Skin of body (tissue), 3 donors: ENCODE measurements at places on chromosomes 6 and 20.

GRCh38 chr6:108423982-108424705 lies 129.3 kb downstream of the AFG1L start:
- no peak for DNase-seq

GRCh38 chr6:129667034-129667433 lies 42.9 kb downstream of the ARHGAP18 start:
- no peak for DNase-seq

DNA sequence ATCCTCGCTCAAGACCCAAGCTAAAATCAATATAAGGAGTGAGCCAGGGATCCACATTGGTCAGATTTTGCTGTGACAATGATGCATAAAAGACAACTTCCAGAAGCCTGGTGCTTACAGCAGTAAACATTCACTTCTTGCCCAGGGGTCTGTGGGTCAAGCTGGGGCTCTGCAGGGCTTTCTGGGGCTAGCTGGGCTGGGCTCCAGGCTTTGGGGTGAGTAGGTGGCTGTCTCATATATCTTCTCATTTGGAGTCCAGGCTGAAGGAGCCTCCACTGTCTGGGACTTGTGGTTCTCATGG lies 25.8 kb upstream of the TOP1 start:
- no peak for DNase-seq

DNA sequence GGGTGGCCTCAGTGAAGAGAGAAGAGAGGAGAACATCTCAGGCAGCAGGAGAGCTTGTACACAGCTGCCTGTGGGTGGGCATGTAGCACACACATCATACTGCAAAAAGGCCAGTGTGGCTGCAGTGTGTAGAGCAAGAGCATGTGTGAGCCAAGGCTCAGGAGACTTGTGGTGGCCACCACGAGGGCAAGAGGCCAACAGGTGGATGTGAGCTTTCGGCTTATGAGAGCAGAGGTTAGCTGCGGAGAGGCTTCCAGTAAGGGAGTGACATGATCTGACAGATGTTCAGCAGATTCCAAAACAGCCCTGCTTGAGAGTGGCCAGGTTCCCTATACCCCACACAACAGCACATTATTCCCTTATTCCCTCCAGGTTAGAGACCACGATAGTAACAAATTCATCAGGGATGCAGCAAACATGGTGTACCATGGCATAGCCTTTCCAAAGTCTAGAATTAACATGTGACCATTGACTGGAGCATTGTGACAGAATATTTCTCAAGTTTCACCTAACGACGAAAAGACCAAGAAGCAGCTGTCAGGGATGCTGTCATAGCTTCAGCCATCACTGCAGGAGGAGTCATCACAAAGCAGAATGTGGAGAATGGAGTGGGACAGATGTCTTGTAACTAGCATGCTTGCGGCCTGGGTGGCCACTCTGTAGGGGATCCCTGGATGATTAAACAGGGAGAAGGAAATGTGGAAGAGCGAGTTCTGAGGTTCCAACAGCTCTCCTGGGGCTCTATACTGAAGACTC lies 23.1 kb downstream of the HM13 start:
- DNase-seq, result no peak

- no peak for DNase-seq
These were observed 4.8 kb upstream of the IL17F start for GRCh38 chr6:52249078-52249477.

- DNase-seq, result no peak
These were observed 87.0 kb upstream of the LRFN2 start for GRCh38 chr6:40674170-40674569.

- DNase-seq, result no peak
These were observed 123.2 kb downstream of the BACH2 start for GRCh38 chr6:90173262-90173925.

DNA sequence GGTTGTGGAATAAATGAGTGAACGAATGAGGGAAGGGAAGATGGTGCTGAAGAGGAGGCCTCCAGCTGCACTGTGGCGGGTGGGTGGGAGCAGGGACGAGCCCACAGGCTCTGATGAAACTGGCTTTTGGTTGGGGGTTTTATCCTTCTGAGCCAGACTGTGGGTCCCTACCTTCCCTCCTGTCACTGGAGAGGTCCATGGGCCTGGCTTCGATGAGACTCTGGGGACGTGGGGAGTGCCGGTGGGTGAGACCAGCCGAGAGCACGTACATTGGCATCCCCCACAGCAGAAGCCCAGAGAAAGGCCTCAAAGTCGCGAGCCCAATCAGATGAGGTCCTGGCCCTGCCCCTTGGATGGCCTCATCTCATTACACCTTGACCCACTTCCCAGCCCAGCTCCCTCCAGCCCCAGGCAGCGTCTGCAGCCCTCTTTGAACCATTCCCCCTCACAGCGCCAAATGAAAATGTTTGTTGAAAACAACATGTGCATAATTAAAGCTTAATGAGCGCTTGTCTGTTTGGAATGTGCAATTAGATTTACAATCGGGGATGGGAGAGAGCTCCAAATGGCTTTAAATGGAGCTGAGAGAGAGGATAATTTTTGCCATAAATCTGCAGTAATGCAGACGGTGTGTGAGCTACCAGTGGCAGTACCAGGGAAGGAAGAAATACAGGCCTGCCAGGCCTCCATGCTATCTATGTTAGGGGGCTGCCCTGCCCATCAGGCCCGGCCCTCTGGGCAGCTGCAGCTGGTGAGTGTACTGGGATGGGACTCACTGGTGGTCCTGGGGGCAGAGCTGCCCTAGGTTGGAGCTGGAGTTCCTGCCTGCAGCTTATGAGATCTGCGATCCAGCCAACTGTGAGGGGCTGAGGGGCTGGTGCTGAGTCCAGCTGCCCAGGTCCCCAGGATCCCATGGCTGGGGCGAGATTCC lies 47.2 kb downstream of the TOX2 start:
- peak; percentile 67 for DNase-seq

DNA sequence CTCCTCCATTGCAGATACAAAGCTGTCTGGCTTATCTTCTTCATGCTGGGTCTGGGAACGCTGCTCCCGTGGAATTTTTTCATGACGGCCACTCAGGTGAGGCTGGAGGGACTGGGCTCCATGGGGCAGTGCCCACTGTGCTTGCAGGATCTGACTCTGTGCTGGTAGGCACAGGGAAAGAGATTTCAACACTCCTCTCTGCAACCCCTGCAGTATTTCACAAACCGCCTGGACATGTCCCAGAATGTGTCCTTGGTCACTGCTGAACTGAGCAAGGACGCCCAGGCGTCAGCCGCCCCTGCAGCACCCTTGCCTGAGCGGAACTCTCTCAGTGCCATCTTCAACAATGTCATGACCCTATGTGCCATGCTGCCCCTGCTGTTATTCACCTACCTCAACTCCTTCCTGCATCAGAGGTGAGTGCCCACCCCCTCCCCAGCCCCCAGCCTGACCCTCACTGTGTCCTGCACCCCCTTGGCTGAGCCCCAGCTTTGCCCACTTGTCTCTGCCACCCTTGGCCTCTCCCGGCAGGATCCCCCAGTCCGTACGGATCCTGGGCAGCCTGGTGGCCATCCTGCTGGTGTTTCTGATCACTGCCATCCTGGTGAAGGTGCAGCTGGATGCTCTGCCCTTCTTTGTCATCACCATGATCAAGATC lies 6.1 kb downstream of the SLC29A1 start:
- DNase-seq, result no peak

- no peak for DNase-seq
These were observed 46.6 kb upstream of the EDN3 start for GRCh38 chr20:59253779-59254319.

DNA sequence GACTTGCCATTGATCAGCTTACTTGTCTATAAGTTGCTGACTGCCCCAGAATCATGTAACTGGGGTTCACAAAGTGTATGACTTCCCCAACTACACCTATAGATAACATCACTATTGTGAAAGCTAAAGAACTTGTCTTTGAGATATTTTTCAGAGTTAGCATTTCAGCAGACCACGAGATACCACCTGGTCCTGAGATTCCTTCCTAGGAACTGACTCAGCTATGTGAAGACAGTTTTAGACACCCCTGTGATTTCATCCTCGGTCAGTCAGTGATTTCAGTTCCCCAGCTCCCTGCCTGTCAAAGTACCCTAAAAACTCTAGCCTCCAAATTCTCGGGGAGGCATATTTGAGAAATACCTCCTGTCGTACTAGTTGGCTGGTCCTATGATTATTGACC lies 62.4 kb downstream of the TXNDC5 start:
- DNase-seq, result no peak

- DNase-seq, result no peak
These were observed 214.7 kb upstream of the PTCHD4 start for GRCh38 chr6:48325701-48326100.

DNA sequence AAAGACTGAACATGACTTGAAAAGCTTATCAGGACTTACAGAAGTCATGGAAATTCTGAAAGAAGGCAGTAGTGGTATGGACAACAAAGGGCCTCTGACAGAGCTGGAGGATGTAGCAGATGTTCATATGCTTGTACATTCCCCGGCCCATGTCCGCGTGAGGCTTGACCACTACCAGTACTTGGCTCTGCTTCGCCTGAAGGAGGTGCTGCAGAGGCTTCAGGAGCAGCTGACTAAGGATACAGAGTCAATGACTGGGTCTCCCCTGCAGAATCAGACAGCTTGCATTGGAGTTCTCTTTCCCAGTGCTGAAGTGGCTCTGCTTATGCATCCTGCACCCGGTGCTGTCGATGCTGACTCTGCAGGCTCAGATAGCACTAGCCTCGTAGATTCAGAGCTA lies 29.2 kb downstream of the TAF11 start:
- DNase-seq, result no peak

DNA sequence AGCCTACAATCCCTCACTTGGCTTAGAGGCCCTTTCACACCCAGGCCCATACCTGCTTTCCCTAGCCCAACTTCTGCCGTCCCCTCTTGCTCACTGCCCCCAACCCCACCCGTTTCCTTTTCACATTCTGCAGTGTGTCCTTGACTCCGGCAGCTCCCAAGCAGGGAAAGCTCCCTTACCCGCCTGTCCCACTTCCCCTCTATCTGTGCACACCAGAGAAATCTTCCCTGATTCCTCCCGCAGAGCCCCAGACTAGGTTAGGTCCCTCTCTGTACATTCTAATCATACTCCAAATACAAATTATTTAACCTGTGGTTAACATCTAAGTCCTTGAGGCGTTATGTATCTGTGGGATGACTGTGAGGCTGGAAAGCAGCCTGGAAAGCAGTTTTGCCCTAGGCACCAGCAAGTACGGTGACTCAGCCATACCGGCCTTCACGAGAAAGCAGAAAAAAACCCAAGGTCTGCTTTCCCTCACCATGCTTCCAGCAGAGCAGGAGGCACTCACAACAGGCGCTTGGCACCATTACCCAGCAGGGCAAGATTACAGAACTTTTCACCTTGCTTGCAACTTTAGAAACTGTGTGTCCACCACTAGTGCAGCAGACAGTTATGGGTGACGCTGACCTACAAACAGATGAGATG lies 22.3 kb downstream of the ELOVL5 start:
- DNase-seq, result no peak

- peak; percentile 11 for DNase-seq
These were observed 91.1 kb upstream of the OPRM1 start for GRCh38 chr6:153947808-153948447.

- DNase-seq, result no peak
These were observed 215.3 kb upstream of the RNF24 start for GRCh38 chr20:4230651-4231050.

GRCh38 chr6:87242311-87242710 lies 80.1 kb upstream of the SMIM8 start:
- no peak for DNase-seq

DNA sequence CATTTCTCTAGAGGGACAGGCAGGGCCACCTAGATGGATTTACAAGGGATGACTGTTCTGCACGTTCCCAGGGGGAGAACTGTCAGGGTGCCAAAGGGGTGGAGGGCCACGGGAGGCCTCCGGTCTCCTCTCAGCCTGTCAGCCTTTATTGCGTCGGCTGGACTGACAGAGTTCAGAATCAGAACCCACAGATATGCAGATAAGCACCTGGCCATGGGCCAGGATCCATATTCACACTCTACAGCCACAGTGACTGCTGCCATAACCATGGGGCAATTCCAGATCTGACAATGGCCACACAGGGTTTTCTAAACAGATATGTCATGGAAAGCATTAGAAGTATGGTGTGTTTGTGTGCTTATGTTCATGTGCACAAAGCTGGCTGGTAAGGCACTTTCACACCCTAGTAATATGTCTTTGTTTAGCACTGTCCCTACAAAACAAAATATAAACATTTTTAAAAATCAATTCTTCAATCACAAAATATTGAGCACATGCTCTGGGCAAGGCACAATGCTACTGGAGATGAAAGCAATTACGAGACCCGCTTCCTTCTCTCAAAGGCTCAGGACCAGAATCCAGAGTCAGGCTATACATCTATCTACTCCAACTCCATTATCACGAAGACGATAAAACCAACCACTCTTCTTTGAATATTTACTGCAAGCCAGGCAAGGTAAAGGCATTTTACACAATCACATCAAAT lies 29.1 kb downstream of the TRAM2 start:
- no peak for DNase-seq

DNA sequence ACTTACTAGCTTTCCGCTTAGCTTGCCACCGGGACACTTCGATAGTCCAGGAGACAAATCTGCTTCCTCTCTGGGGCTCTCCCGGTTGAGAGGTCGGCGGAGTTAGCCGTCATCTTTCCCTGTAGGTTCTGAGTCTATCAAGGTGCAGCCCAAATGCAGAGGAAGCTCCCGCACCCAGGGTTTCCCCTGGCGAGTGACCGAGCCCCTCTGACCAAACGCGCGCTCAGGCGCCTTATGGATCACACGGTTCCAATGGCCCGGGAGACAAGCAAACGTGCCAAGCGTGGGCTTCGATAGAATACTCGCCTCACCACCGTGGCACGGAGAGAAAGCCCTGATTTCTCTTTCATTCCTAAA lies 15.8 kb upstream of the FOXC1 start:
- DNase-seq, result no peak

DNA sequence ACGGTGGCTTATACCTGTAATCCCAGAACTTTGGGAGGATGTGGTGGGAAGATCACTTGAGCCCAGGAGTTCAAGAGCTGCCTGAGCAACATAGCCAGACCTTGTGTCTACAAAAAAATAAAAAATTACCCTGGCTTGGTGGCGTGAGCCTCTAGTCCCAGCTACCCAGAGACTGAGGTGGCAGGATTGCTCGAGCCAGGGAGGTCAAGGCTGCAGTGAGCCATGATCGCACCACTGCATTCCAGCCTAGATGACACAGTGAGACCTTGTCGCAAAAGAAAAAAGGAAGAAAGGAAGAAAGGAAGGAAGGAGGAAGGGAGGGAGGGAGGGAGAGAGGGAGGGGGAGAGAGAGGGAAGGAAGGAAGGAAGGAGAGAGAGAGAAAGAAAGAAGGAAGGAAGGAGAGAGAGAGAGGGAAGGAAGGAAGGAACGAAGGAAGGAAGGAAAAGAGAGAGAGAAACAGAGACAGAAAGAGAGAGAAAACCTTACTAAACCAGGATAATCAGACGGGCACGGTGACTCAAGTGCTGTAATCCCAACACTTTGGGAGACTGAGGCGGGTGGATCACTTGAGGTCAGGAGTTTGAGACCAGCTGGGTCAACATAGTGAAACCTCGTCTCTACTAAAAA lies 10.9 kb upstream of the PNRC1 start:
- DNase-seq, result no peak

DNA sequence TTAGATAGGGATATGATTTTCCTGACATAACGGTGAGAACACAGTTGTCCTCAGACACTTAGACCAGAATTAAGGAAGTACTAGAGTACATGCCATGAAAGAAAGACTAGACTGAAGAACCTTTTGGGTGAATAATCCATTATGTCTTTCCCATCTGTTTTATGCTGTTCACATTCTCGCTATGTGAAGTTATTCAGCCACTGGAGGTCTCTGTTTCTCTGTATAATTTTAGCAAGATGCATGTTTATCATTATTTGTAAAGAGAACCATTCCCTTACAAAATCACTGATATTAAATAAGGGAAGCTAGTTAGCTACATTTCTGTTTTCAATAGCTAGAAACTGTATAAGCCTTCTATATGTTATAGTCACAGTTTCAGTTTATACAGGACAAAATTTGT lies 391.9 kb downstream of the CD109 start:
- peak; percentile 76 for DNase-seq

- peak; percentile 0 for DNase-seq
These were observed 42.4 kb downstream of the FAM184A start for GRCh38 chr6:119036081-119036480.
